ENCODE measurements at places on chromosomes 6 and 20. TPM values are rescaled to one million over a fixed set of nuclear protein-coding genes. Genes with fewer than 3 reads are reported as not detected.

GRCh38 chr6:82597201-82597600, 233.6 kb downstream of the TPBG start:
- no peak for DNase-seq

DNA sequence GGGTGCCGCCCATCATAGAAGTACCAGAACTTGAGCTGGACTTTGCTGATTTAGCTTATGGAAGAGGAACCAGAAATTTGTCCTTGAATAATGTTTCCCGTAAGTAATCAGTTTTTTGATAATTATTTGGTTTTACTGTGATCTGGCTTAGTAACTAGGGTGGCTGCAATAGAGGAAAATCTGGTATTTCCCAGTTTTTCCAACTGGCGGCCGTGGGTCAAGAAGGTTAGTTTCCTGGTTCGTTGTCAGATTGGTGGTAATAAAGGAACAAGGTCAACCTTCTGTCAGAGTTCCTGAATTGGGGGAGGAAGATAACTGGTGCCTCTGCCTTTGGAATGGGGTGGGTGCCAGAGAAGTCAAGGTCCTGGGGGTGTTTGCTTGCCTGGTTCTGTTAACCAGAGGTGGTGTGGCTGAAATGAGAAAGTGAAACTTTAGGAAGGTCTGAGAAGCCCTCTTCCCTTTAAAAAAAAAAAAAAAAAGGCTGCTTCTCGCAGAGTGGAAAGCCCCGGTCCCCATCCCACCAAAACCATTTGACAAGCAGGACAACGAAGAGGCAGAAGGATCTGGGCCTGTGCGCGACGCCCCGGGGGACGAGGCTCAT, at the start of gene CALHM6:
CALHM6 (plus strand) TSS at position 45 of the 601 bp plus-strand sequence; CDS start at position 600, 555 bp downstream.
- no peak for DNase-seq

DNA sequence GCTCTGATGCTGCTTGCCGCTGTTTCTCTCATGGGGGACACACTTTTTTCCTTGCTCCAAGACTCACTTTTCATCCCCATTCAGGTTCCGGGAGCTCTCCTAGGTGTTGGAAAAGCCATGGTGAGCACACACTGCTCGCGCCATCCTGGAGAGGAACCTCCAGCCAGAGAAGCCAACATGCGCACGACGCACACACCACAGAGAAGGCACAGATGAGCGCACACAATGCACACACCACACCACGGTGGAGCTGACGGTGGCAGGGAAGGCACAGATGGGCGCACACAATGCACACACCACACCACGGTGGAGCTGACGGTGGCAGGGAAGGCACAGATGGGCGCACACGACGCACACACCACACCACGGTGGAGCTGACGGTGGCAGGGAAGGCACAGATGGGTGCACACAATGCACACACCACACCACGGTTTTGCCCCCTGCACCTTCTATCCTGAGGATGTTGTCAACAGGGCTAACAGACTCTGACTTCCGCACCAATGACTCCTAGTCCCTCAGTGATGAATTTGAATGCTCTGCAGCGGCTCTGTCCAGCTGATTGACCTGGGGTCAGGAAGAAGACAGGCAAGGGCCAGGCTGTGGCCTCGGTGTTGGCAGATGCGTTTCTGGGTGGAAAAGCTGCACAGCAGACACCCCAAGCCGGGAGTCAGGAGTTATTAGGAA, 154.7 kb downstream of the ERMARD start:
- DNase-seq, result no peak

GRCh38 chr6:16137451-16137801, 8.5 kb downstream of the MYLIP start:
- DNase-seq, result no peak

DNA sequence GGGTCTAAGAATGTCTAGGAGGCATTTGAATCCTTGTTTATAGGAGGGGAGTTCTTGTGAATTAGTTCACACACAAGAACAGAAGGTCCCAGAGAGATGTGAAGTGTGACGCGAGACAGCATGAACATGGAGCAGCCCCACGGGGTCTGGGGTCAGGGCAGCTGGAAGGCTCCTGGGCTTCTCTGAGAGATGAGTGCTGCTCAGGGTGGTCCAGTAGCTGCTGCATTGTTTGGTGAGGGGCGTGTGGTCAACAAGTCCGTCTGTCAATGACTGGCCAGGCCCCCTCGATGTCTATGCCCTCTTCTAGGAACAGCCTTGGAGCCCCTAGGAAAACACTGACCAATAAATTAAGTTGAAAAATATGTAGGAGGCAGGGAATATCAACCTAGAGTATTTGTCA, 40.2 kb upstream of the GABRR1 start:
- no peak for DNase-seq

GRCh38 chr20:12394786-12395185, 477.1 kb downstream of the BTBD3 start:
- DNase-seq, result peak; percentile 25

SLC23A2 gene
- 26.5 TPM for total RNA-seq

DNA sequence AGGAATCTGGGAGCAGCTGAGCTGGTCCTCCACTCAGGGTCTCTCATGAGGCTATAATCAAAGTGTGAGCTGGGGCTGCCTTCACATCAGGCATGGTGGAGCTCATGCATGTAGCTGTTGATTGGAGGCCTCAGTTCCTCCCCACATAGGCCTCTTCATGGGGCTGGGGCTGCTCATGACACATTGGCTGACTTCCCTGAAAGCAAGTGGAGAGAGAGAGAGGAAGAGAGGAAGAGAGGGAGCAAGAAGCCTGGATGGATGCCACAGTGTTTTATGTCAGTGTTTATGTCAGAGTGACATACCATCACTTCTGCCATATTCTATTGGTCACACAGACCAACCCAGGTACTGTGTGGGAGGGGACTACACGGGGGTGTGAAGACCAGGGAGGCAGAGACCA, 43.8 kb downstream of the EYA2 start:
- DNase-seq, result no peak

TMEM217 gene
- total RNA-seq, result 4.6 TPM

VPS52 gene
- 47.8 TPM for total RNA-seq

DNA sequence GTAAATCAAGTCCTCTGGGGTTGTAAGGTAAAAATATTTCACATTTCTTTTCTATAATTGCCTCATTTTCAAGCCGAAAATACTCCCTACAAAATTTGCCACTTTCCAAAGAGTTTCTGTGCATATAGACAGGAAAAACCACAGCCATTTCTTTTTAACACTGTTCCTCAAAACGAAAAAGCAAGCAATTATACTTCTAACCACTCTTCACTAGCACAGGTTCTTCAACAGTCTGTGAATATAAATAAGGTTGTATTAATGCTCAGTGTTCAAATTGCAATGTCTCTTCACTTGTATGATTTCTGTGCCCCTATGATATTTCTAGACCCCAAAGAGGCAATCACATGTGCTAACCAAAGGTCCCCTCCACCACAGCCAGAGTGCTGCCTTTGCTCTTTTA, 206.0 kb downstream of the SIM1 start:
- no peak for DNase-seq

GRCh38 chr6:170407932-170408331, 101.4 kb downstream of the FAM120B start:
- no peak for DNase-seq

TFEB gene
- 11.8 TPM for total RNA-seq

DNA sequence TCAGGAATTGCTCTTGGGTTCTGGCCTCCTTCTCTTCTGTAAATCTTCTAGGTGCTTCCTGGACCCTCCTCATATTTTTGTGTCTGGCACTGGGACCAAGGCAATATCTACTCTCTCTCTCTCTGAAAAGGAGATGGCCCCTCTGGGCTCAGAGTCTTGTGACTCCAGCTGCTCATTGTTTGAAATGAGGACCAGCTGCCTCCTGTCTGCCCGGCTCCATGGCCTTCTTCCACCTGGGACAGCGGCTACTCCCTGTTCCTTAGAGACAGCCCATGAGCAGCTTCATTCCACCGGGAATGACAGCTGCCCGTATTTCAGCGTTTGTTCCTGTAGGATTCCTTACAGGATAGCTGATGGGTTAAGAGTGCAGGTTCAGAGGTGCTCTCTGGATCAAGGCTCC, 2.9 kb downstream of the TGM3 start:
- no peak for DNase-seq

DNA sequence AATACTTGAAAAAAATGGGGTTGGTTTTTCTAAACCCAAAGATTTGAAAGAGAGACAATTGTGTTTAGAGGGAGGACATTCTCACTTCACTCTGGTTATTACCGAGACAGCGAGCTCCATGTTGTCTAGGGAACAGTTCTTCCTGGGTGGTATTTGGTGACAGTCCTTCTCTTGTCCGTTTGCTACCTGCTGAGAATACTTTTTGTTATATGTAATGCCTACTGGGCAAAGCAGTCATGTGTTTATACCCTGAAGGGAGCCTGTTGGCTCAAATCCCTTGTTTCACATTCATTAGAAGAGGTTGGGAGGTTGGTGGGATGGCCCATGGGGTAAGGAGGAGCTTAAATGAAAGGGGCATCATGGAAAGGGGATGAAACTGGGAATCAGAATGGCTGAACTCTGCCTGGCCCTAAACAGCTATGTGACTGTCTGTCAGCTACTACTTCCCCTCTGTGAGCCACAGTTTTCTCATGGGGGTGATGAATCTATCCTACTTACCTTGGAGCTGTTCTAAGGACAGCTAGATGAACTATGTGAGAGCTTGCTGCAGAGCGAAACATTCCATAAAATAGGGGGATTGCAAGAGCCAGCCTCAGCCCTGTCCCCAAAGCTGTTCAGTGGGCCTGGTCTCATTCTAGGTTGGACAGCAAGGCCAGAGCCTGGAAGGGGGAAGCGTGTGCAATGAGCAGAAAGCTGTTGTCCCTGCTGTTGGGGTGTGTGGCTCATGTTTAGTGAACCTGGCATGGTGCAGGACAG, 43.5 kb downstream of the FNDC1 start:
- no peak for DNase-seq

- DNase-seq, result no peak
Observed at GRCh38 chr6:90350689-90351554, 54.3 kb upstream of the BACH2 start.

DNA sequence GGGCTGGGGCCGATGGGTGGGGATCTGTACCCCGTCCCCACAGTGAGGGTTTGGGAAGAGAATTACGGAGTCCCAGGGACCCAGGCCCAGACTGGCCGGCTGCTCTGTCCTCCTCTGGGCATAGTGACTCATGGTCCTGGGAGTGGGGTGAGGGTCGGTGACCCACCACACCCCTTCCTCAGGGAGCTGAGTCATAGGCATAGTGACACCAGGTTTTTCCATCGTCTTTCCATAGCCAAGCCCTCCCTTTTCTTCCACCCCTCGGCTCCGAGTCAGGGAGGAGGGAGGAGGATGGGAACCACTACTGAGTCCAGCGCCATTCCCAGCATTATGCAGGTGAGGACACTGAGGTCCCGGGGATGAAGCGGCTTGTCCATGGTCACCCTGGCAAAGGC, 8.9 kb downstream of the CYP21A2 start:
- DNase-seq, result peak; percentile 43

RGL2 gene
- 30.4 TPM for total RNA-seq
